Jurkat, Clone E6-1 (cell line): ENCODE measurements at places on chromosomes 6 and 20.

GRCh38 chr6:100022847-100023246 is 28.8 kb upstream of the MCHR2 start:
- no peak for DNase-seq

DNA sequence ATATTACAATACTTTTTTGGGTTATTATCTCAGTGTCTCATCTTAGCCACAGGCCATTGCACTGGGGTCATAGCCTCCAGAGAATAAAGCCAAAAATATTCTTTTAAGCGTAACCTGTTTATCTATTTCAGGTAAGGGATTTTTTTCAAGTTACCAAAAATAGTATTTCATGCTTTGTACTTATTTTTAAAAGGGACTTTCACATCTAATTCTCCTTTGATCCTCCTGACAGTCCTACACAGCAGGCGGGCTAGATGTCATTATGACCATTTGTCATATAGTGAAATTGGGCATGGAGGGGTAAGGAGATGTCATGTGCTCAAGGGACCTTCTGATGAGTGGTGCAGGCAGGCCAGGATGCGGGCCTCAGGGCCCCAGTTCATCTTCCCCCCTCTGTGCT is 68.9 kb downstream of the TBC1D7 start:
- no peak for DNase-seq

- no peak for DNase-seq
Observed at GRCh38 chr6:51459958-51460357, 627.5 kb downstream of the PKHD1 start.

DNA sequence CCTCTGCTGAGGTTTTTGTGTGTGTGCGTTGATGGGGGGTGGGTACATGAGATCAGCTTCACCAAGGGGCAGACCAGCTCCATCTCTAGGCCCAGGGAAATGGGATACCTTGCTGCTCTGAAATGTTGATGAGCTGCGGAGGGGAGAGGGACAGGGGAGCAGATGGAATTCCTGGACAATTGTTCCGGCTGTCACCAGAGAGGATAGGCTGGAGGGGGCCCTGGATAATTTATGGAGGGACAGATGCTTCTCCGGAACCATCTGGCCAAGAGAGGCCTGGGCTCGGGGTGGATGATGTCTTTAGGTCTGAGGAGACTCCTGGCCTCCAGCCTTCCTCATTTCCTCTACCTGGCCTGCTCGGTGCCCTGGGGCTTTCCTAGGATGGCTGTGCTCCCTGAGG is 1.9 kb upstream of the TJAP1 start:
- DNase-seq = no peak

- DNase-seq = no peak
Observed at GRCh38 chr6:3813150-3813780, 35.9 kb upstream of the FAM50B start.

DNA sequence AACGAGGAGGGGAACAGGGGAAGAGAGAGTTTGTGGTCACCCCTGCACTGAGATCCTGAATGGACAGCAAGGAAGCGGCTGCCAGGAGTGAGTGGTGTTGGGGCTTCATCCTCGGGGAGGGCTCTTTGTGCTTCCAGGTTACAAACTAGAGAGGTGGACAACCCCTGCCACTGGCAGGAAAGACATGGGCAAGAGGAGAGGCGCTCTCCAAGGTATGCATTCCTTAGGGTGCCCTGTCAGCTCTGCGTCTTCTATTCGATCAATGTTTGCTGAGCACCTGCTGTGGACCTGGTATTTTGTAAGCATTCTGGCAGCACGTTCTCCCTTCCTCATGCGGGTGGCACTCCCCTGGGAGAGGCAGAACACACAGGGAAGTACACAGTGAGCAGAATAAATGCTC is 93.6 kb downstream of the CDH4 start:
- DNase-seq = no peak

GRCh38 chr6:99132026-99132635 is 184.4 kb upstream of the FBXL4 start:
- DNase-seq = no peak

DNA sequence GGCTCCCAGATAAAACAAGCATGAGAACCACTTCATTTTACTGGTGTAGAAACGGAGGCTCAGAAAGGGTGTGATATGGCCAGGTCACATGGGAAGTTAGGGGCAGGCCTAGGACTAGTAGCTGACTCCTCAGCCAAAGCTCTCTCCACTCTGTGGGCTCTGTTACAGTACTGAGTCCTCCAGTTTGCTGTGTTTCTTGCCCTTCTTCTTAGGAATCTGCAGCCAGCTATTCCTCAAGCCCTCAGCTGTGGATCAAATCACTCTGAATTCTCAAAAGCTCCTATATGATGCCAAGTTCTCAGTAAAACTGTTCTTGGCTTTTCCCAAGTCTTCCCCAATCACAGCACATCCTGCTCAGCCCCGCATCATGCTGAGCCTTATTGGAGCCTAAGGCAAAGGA is 42.5 kb upstream of the ADGRF1 start:
- DNase-seq = no peak

GRCh38 chr6:15457121-15457650 is 205.6 kb downstream of the DTNBP1 start:
- DNase-seq = no peak

GRCh38 chr6:132132422-132132821 is 181.2 kb upstream of the CCN2 start:
- DNase-seq = no peak

DNA sequence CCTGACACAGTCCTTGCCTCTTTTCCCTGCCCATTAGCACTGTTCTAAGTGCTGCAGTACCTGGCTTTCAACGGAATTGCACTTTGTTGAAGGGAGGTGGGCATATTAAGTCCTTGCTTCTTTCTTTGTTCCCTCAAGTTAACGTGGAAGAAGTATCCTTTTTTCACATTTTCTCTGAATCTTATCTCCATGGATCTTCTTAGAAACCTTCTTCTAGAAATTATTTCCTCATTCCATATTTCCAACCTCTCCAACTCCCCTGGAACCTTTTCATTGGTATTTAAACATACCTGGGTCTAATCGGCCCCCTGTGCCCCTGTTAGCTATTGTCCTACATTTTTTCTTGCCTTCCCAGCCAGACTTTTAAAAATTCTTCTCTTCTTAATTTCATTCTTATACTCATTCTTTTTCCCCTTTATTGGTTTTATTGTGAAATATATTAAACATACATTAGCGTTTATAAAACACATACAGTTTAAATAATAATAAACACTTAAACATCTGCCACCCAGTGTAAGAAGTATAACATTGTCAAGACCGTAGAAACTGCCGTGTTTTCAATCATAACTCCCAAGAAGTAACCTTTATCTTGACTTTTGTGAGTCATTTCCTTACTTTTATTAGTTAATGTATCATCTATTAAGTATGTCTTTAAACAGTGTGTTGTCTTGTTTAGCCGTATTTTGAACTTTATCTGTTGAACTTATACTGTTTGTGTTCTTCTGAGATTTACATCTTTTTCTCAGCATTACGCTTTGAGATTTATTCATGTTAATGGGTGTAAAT is 118.2 kb downstream of the CDKAL1 start:
- DNase-seq = no peak

DNA sequence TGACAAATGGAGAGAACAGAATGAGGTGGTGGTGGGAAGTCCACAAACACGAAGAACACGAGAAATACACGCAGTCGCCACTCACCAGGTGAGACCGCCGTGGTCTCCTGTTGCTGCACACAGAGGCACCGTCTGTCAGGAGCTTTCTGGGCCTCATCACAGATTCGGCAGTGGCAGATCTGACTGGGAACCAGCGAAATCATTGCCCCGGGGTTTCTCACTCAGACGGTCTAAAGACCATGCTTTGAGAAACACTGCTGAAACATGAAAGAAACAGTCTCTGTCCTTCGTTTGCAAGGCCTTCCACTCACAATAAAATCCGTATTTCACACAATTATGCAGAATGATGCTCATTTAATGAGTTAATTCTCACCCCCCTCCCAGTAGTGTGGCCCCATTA is 130.9 kb upstream of the AFDN start:
- DNase-seq = no peak

DNA sequence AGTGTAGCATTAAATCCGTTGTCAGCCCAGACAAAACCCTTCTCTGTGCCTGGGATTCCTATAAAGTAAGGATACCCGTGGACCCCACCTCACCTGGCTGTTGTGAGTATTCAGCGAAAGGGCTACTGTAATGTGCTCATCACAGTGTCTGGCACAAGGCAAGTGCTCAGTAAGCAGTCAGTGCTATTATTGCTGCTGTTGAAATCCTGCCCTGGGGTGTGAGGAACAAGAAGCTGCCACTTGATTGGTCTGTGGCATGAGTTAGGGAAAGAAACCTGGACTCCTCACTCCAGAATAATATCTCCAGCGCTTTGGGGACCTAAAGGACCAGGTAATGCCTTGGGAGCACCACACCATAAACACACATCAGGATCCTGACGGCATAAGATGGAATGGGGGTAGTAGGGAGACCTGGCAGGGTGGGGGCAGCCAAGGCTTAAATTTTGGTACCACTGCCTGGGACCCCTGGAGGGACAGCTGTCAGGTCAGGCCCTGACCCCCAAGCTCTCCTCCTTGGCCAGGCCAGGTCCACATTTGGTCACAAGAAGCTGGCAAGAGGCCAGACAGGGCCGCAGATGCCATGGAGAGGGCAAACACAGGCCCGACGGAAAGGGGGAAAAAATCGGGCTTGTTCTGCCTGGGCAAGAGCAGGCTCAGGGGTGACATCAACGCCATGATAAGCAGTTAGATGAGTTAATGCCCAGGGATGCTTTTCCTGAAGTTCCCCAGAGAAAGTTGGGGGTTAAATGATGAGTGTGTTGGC is 66.5 kb downstream of the MRPL14 start:
- no peak for DNase-seq

DNA sequence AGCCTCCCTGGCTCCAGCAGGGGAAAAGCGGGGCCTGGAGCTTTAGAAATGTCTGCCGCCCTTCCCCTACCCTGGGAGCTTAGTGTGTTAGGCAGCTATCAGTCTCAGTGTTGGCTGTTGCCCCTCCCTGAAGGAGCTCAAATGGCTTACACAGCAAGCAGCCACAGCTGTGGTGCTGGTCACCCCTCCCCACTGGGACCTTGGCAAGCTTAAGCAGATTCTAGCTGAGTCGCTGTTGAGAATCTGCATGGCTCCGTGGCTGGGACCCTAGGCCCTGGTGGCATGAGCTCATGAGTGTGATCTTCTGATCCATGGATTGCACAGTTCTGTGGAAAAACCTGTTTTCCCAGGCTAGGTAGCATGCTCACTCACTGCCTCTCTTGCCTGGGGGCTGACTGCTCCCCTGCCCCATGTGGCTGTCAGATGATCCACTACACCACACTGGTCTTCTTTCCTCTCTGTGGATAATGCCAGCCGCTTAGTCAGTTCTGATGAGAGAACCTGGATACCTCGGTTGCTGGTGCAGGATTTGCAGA is 714.0 kb downstream of the MAFB start:
- no peak for DNase-seq

- DNase-seq = peak; percentile 21
Observed at GRCh38 chr6:134875367-134875766, 74.5 kb downstream of the ALDH8A1 start.

- no peak for DNase-seq
Observed at GRCh38 chr6:1526398-1527072, 83.2 kb upstream of the FOXC1 start.

DNA sequence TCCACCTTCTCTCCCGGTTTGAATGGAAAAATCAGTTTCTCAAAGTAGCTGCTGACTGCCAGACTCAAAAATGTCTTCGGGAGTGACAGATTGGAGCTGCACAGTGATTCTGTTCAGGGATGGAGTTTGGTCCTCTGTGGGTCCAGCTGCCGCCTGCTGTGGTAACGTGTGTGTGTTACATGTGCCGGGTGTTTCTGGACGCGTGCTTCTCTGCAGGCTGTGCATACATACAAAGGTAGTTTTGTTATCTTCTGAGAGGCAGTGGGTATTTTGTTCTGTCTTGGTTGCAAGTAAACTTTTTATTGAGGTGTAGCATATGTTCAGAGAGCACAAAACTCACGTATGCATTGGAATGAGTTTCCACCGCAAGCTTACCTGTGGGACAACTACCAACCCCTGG is 41.3 kb upstream of the NAA20 start:
- DNase-seq = no peak

GRCh38 chr6:14912226-14912625 is 333.6 kb upstream of the JARID2 start:
- no peak for DNase-seq

GRCh38 chr20:43752561-43753301 is 25.9 kb upstream of the GTSF1L start:
- DNase-seq = no peak

DNA sequence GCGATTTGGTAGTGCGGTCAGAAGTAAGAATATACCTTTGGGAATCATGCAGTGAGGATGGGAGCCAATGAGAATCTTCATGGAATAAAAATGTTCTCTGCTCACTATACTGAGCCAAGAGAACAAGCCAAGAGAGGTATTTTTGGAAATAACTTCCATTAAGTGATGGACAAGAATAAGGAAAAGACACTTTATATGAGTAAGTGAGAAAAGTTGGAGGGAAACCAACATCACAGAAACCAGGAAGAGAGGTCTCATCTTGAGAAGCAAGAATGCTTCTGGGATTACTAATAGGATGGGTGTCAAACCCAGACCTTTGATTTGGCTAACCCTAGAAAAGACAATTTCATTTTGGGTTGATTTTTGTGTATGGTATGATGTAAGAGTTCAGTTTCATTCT is 181.2 kb upstream of the JAG1 start:
- DNase-seq = no peak

DNA sequence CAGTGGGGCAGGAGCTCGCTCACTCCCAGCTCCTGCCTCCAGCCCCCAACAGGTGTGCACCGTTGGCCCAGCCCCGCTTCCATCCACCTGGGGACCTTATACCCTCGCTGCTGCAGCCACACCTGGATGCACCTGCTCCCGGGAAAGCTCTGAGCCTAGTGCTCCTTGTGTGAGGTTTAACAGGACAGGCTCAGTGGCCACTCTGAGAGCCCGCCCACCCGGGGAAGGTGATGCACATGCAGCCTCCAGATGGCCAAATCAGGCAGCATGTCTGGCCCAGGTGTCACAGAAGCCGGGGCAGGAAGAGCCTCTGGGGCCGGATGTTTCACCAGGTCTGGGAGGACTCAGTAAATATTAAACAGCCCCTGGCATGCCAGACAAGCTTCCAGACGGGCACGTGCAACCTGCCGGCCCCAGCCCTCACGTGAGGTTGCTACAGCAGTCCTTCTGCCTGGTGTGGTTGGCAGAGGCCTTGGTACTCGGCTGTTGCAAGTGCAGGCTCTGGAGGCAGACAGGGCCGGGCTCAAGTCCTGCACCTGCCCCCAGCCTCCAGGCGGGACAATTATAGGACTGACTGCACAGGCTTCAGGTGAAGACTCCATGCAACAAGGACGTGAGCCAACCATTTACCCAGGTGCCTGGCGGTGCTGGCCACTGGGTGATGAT is 66.9 kb downstream of the RIPOR3 start:
- DNase-seq = no peak

DNA sequence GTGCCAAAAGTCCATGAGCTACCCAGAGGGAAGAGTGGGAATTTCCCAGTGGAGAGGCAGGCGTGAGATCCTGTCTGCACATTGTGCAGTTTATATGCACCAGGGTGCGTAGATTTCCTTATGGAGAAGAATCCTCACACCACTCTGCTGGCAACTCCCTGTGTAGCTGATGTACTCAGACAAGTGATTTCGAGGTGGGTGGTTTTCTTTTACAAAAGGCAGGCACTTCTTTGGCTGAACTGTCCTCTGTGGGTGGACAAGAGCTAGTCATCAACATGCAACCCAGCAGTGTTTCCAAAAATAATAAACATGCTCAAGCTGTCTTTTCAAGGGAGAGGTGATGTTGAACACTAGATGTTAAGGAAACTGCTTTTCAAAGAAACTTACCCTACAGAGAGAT is 121.7 kb upstream of the NXT1 start:
- no peak for DNase-seq
